Caudate nucleus (tissue), 63 donors: ENCODE measurements at places on chromosomes 5 and 9.

DNA sequence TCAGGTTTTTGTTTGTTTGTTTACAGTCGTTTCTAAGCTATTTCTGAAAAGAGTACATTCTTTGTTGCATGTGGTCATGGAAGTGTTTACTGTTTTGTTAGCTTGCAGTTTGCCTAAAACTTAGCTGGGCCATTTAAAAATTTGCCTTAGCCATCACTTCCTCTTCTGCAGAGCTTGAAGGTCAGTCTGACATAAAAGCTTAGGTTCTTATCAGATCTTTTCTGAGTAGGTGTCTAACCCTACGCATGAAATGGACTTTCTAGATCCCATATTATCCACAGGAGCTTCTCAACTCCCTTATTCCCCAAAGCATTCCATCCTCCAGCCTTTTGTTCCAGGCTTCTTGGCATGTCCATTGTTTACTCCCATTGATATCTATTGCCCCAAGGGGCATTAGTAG lies 90.3 kb downstream of the AP3B1 start:
- no peak for DNase-seq

GRCh38 chr9:109499631-109500410 lies 1.7 kb upstream of the PTPN3 start:
- DNase-seq, result no peak

- peak; percentile 98 for DNase-seq
These were observed at the start of gene MAML1 for GRCh38 chr5:179732412-179732917. TSS of gene MAML1 (plus strand) at chr5:179732822. CDS start at chr5:179733113, 291 bp downstream.

- DNase-seq, result no peak
These were observed 85.1 kb downstream of the MED27 start for GRCh38 chr9:131994364-131995125.

DNA sequence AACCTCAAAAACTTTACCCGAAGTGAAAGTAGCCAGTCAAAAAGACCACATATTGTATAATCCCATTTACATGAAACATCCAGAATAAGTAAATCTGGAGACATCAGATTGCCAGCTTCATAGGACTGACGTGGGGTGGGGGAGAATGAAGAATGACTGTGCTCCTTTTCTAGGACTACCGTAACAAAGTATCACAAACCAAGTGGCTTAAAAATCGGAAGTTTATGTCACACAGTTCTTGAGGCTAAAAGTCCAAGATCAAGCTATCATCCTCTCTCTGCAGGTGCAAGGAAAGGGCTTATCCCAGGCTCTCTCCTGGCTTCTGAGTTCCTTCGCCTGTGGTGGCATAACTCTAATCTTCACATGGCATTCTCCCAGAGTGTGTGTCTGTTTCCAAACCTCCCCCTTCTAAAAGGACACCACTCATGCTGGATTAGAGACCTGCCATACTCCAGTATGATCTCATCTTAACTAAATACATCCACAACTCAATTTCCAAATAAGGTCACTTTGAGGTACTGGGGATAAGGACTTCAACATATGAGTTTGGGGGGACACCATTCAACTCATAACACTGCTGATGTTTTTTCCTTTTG lies 25.5 kb downstream of the ADAM19 start:
- DNase-seq, result no peak

DNA sequence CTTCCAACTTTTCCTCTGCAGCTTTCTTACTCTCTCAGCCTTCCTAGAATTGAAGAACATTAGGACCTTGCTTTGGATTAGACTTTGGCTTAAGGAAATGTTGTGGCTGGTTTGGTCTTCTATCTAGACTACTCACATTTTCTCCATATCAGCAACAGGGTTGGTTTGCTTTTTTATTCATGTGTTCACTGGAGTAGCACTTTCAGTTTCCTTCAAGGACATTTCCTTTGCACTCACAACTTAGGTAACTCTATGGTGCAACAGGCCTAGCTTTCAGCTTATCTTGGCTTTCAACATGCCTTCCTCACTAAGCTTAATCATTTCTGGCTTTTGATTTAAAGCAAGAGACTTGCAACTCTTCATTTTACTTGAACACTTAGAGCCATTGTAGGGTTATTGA lies 153.1 kb downstream of the CCDC192 start:
- no peak for DNase-seq

DNA sequence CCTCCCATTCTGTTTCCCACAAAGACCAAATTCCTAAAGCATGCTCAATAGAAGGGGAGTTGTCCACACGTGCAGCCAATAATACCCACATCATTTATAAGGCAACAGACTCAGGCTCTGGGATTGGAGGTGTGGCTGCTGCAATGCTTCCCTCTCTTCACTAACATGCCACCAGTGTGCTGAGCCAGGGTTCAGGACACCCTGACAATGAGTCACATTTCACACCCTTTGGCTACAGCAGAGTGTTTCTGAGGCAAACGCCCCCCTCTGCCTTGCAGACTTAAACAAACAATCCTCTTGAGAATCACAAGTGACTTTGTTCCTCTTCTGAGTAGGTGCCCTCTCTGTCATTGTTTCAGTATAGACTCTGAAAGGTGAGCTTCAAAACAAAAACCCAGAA lies 189.3 kb upstream of the TLE4 start:
- DNase-seq, result no peak

DNA sequence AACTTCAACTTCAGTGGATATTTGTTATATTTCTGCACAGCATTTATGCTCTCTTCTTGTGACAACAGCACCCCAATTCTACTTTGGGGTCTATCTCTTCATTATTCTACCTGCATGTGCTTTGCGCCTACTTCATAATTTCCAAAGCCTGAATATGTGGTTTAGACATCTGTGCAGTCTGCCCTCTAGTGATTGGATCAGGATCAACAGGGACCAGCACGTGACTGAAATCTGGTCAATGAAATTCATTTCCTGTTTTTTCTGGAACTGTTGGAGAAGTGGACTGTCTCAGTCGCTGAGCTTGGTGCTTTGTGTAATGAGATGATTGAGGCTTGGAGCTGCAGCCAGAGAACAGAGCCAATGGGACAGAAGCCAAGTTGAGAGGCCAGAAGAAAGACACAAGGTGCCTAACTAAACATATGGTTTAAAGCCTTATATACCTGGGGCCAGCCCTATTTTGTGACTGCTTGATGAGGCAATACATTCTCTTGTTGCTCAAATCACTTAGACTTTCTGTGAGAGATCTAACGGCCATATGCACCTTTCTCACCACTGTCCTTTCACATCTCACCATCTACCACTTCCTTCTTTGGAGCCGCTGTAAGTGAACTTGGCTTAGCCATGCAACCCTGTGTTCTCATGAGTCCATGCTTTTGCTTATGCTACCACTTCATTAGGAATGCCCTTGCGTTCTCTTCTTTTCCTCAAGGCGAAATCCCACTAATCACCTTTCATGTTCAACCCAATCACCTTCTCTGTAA lies 68.8 kb upstream of the PPP2R2B start:
- no peak for DNase-seq
